ENCODE measurements at places on chromosomes 7 and 10.

DNA sequence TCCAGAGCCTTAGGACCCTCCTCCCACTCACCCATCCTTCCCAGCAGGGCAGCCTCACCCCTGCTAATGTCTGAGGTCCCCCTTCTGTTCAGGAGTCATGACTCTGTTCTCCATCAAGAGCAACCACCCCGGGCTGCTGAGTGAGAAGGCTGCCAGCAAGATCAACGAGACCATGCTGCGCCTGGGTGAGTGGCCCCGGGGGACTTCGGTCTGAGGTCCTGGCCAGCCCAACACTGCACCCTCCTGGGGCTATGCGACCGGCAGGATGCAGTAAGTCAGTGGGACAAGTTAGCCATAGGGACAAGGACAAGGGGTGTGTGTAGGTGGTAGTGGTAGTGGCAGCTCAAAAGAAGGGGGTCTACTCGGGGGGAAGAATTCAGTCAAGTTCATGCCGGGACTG lies 16.2 kb upstream of the AHCYL2 start:
- no peak for DNase-seq

DNA sequence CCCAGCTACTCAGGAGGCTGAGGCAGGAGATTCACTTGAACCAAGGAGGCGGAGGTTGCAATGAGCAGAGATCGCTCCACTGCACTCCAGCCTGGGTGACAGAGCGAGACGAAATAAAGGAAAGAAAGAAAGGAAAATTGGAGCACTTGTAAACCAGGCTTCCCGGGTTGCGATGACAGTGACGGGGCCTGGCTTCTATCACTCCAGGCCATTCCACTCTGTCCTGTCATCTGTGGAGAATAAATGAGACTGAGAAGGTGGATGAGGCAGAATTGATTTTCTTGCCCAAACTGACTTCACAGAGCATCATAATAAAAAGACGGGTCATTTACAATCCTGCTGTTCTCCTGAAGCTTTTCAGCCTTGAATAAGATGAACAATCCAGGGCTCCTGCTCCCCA lies 12.1 kb upstream of the KPNA7 start:
- DNase-seq: no peak

GRCh38 chr7:159032753-159033472 lies 111.8 kb downstream of the VIPR2 start:
- no peak for DNase-seq

GRCh38 chr7:78587443-78588044 lies 789.0 kb downstream of the PHTF2 start:
- DNase-seq: no peak

DNA sequence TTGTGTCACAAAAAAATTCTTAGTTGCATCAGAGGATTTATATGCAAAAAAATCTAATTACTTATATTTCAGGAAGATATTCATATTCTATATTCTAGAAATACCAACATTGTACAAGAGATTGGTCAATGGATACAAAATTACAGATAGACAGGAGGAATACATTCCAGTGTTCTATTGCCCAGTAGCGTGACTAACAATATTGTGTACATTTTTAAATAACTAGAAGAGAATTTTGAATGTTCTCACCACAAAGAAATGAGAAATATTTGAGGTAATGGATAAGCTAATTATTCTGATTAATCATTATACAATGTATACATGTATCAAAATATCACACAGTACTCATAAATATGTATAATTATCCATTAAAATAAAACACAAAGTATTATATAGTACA lies 253.3 kb downstream of the IPMK start:
- DNase-seq: no peak

- DNase-seq: no peak
Observed at GRCh38 chr7:44368885-44369284, 43.5 kb upstream of the CAMK2B start.

GRCh38 chr7:150788474-150789269 lies 11.5 kb downstream of the TMEM176B start:
- DNase-seq: no peak

DNA sequence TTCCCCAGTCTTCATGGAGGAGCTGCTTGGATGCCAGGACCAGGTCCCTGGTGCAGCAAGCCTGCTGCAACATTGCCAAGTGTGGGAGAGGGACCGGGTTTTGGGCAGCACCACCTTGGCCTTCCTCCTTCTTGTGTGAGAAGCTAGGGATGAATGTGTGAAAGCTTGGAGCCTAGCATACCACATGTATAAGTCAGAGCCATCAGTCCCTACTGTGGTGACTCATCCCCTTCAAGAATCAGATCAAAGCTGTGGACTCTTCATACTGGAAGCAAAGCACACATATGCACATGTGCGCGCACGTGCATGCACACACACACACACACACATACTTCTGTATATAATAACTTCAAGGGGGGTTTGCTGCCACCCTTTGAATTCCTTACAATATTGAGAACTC lies 527.8 kb downstream of the LRMDA start:
- no peak for DNase-seq

DNA sequence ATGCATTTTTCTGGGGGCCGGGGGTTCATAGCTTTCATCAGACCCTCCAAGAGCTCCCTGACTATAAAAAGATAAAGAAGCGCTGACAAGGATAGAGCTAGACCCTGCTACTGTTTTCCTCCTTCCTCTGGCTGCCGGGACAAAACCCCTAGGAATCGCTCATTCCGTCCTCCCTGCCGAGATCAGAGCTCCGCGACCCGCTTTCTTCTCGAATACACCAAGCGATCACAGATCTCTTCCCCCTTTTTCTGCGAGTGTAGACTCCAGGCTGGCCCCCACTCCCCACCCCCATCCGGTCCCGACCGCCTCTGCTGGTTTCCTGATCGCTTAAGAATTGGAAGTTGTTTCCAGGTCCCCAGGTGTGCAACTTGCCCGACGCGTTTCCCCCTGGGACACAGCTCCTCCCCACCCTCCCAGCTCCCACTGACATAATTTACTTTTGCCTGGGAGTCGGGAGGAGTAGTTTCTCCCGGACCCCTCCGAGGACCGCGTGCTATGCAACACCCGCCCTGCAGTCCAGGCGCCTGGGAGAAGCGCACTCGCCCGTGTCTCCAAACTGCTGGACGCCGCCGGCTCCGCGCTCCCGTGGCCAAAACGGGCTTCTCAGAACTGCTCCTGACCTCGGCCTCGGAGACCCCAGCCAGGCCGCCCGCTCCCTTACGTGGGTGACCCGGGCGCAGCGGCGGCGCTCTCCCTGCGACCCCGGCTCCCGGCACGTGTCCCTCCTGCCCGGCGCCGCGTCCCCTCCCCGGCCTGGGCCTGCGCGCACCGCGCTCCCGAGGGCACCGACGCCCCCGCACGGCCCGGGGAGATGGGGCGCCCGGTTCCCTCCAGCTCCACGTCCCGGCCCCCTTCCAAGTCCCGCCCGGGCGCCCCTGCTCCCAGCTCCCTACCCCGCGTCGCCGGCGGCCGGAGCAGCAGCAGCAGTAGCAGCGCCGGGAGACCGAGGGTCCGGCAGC lies 552 bp downstream of the IL15RA start:
- DNase-seq: peak; percentile 24

GRCh38 chr10:94276140-94276539 lies 86.6 kb downstream of the NOC3L start:
- DNase-seq: no peak

DNA sequence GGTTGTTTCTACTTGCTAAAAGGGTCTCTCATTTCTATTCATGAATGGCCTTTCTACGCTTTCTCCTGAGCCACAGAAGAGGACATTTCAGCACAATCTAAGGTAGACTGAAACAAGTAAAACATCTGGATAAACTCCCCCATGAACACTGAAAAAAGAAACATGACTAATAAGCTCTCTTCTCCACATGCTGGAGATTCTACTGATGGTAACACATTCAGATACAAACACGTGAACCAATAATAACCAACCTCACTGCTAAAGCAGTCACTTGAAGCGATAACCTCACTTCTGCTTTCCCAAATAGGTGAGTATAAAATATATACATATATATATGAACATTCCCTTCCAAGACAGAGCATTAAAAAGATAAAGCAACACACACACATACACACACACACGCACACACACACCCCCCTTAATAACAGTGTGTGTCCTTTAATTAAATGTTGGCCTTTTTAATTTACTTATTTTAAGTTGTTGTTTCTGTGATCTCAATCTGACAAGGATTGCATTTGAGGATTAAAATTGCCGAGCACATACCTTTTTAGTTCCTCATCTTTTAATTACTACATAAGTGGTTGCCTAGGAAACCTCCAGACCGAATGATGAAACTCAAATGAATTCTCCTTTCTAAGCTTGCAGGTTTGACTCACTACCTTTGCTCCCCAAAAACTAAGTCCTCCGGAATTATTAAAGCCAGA lies 292.4 kb upstream of the KLF14 start:
- DNase-seq: no peak

- DNase-seq: no peak
Observed at GRCh38 chr7:132428247-132428919, 147.9 kb downstream of the PLXNA4 start.

GRCh38 chr10:22657566-22658225 lies 56.7 kb downstream of the PIP4K2A start:
- no peak for DNase-seq

- DNase-seq: no peak
Observed at GRCh38 chr7:104984585-104985258, 29.3 kb upstream of the KMT2E start.

DNA sequence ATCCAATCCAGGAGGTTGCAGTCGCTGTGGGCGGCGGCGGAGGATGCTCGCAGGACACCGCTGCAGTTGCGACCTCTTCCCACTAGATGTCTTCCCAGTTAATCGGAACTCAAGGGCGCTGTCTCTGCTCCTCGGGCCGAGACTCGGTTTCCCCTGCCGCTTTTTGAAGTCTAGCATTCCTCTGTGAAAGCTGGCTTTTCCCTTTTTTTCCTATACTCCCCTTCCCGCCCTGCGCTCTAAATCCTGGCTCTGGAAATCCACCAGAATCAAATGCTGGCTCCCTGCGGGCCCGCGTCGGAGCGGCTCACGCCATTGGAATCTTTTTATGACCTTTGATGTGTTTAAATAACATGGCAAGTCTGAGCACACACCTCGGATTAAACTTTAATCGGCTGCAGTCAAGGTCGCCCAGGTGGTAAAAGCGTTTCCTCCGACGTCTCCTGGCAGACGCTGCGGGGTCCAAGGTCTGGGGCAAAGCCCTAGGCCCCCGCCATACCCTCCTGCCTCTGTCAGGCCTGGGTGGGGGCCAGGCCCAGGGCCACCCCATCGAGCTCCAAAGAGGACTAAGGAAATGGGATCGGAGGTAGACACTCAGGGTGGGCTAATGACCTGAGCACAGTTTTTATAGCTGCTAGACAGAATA lies 10.7 kb upstream of the HOXA13 start:
- no peak for DNase-seq

DNA sequence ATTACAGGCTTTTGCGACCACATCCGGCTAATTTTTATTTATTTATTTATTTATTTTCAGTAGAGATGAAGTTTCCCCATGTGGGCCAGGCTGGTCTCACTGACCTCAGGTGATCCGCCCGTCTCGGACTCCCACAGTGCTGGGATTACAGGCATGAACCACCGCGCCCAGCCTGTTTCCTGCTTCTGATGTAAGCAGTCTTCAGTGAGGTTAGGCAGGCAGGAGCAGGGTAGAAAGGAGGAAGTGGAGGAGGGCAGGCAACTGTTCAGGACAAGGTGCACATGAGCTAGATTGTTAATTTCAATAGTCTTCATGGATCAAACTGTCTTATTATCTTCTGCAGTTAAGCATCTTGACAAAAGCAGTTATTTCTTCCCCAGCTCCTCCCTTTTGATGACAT lies 605.0 kb downstream of the CCSER2 start:
- DNase-seq: no peak

DNA sequence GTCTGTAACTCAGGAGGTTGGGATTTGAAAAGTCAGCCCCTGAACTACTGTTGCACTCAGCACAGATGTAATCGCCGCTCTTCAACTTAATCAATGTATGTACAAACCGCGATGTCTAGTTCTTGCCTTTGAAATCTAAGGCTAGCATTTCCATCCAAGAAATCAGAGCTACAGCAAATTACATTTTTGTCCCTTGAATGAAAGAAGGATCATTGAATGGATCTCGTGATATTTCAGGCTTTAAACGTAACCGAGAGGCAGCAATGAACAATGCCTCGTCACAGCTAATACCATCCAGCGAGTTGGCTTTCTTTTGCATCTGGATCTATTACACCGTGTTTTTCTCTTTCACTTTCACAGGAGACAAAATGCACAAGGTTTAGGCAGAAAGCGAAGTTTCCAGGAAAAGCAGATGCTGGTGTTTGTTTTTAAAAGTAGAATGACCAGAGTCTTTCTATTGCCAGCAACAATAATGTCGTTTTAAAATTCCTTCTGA lies 5.5 kb downstream of the SKIDA1 start:
- peak; percentile 21 for DNase-seq

DNA sequence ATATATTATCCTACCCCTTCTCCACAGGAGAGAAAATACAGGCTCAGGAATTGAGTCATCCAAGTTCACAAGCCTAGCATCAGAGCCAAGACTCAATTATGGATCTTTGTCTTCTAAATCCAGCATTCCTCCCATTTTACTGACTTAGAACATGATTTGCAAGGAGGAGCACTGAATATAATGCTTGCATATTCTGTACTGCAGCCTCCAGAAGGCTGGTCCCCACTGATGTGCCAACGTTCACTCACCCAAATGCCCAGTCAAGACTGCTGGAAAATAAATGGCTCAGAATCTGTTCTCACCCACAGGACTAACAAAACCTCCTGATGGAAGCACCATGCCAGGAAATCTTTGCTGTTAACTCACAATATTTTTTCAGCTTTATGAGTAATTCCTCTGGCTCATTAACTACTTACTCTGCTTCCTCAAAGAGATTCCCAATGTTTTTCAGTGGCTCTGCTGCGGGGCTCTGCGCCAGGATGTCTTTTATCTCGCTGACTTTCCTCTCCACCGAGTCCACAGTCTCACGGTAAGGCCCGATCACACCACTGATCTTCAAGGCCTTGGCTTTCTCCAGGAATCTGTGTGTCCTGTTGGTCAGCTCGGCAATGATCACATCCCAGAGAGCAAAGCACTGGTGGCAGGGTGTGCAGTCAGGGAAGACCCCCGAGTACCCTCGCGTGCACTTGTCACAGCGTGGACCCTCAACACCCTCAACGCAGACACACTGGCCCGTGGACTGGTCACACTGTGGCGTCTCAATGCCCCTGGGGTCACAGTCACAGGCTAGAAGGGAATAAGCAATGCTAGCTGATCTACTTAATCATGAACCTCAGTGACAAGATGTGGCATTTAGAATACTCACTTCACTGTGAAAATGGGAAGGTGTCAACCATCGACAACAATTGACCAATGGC lies 48.8 kb downstream of the DLD start:
- DNase-seq: no peak

DNA sequence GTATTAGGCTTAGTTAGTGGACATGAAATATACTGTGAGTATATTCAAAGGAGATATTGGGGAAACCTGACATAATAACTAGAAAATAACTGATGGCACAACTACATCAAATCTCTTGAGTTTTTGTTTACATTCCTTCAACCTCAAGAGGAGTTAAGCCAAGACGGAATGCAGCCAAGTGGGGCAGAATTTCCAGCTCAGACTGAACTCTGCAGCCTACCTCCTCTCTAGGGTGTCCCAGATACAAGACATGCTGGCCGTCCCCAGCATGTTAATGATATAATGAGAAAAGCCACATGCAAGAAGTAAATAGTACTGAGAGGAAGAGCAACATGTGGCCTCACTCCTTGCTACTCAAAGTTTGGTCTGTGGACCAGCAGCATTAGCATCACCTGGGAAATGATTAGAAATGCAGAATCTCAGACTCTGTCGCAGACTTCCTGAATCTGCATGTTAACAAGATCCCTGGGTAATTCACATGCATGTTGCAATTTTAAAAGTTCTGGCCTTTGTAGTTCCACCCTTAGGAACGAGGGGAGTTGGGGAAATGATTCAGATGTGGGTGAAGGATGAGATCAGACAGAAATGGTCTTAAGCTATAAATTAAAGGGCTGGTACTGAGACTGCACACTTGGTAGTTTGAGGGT lies 118.4 kb upstream of the CACUL1 start:
- no peak for DNase-seq

All from immature natural killer cell (primary cell).